ENCODE measurements at places on chromosomes 1 and 21.

DNA sequence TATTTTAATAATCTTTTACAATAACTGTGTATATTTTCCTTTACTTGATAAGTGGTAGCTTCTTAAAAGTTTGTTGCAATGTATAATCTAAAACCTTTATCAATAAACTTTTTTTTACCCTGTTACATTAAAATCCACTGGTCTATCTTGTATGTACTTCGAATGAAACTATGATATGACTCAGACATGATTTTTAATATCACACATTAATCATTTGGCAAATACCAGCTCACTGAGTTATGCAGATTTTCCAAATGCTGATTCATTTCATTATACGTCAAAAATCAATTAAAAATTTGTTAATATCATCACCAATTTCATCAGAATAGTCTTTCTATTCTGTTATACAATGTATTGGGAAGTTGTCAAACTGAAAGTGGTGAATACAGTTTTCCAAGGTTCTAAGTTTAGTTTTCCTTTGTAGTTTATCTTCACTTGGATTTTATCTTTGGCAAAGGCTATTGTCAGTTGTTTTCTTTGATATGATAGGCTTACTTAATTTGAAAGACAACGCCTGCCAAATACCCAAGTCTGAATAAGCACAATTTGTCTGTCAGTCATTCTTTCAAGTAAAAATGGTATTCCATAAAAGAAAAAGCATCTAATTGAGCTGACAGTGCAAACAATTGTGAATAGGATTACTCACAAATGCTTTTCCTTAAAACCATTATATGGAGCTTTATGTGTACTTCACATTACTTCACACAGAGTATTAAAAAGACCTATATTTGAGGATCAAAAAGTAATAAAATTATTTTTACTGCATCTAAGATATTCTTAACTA is 127.0 kb downstream of the NME7 start:
- no peak for DNase-seq

GRCh38 chr1:52914463-52914862 is 7.1 kb downstream of the ECHDC2 start:
- no peak for DNase-seq

DNA sequence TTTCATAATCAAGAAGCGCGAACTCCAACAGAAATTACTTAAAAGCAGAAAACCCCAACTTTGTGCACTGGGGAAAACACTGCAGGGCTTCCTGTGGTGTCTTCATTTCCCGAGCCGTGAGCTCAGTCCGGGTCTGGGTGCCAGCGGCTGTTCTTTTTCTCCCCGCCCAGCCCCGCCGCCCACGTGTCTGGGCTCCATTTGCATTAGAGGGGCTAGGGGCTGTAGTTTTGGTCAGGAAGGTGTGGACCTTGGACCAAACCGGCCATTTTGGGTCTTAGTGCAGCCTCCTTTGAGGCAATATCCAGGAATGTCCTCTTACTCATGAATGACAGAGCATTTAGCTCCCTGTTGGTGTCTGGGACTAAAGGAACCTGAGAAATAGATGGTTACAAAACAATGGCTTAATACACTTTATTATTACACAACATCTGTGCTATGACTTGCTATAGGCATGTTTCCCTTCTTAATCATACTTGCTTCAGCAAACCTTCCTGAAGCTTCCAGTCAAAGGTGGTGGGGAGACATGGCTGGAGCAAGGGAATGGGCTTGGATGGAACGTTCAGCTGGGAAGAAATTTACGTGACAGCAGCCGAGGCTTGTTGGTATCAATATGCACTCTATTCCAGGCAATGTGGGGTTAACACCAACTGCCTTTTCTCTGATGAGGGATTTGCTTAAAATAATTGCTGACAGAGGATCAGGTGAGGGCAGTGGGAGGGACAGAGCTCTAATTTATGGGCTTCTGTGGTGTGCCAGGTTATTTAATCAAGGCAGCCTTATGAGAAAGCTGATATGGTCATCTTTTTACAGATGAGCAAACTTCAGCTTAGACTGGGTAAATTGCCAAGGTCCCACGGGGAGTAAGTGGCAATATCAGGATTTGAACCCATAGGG is 1.1 kb downstream of the AGTRAP start:
- peak; percentile 85 for DNase-seq

- peak; percentile 20 for DNase-seq
Measured at GRCh38 chr1:53559854-53560580, 100.8 kb downstream of the DMRTB1 start.

DNA sequence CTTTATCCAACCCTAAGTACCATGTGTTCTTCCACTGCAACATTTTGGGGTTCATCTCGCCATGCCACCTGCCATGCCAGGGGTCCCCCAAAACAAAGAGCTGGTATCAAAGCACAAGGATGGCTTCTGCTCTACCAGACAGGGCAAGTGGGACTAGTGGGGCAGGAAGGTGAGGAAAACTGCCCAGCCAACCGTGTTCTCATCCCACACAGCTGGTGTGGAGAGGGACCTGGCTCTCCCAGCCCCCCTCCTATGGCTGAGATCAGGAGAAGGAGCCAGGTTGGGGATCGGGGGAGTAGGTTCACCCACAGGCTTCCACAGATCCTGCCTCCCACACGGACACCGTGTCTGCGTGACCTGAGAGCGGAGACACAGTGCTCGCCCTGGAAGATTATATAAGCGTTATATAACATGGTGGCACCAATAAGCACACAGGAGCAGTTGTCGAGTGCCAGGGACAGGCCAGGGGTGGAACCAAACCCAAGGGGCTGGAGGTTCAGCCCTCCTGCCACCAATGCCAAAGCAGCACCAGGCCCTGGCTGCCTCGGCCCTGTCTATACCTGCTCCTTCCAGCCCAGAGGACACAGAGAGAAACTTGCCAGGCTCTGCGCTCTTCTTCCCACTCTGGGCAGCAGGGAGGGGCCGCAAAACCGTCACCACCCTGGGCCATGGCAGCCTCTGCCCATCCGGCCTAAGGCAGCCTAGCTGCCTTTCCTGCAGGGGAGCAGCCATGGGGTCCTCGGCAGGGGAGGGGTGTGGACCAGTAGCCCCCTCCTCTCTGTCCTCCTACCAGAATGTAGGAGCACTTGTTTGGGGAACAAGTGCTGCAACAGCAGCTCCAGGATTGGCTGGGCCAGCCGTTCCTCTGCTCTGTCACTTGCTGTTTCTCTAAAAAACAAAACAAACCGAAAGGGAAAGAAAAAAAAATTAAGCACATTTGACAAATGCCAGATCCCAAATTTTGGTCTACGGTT is 43.5 kb downstream of the CD34 start:
- DNase-seq: peak; percentile 76

DNA sequence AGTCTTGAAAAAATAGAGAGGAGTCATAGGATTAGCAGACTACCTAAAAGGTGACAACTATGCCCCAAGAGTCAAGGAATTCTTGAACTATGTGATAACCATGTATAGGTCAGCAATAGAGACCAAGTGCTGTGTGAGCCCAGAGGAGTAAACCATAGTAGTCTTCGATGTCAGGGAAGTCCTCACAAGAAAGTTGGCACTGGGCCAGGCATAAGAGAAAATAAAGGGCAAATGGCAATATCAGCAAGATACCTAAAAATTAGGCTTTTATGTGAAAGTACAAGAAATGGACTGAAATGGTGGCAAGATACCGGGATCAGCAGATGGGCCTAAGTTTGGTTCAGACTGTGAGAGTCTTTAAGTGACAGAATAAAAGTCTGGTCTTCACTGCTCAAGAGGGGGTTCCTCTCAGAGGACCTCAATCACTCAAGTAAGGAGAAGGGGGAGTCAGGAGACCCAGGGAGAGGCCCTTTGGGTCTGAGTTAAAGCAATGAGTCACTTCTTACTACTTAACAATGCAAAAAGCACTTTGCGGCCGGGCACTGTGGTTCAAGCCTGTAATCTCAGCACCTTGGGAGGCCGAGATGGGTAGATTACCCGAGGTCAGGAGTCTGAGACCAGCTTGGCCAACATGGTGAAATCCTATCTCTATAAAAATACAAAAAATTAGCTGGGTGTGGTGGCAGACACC is 95.0 kb downstream of the TEX35 start:
- no peak for DNase-seq

GRCh38 chr1:56073614-56074006 is 505.8 kb downstream of the PLPP3 start:
- DNase-seq: no peak

GRCh38 chr1:8443558-8444194 is 125.8 kb downstream of the SLC45A1 start:
- no peak for DNase-seq

- no peak for DNase-seq
Measured at GRCh38 chr1:210376836-210377372, 48.2 kb downstream of the HHAT start.

DNA sequence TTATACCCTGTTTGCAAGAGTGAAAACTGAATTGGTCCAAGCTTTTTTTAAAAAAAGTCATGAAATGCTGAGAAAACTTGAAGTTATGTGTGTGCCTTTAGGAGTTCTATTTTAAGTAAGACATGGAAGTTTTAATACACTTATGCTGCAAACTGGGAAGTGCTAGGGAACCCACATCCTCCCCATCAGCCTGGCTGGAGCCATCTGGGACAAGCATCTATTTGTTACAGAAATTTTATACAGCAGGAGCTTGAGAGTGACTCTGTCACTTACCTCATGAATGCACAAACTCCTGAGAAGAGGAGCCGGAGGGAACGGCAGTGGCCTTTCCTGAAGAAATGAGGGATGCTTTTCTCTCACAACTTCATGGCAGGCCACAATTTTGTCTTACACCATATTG is 78.2 kb upstream of the SLC44A3 start:
- DNase-seq: no peak

DNA sequence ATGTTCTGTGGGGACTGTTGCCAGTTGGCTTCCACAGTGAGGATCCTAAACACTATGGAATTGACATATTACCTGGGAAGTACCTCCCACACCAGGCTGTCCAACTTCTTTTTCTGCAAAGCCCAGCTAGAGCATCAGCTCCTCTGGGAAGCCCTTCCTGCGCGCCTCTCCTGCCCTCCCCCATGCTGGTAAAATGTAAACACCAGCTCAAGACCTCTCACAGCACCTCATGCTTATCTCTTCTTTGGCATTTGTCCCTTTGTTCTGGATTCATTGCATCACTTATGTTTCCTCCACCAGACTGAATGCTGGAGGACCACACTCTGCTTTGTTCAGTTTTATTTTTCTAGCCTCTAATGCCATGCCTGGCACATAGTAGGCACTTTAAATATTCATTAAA is 172.1 kb downstream of the HHAT start:
- no peak for DNase-seq
